ENCODE measurements at places on chromosomes 4 and X.

GRCh38 chr4:7831330-7831729, 108.3 kb downstream of the AFAP1 start:
- peak; percentile 67 for DNase-seq

- no peak for DNase-seq
Measured at GRCh38 chr4:100288161-100288560, 97.9 kb upstream of the DDIT4L start.

GRCh38 chr4:145490361-145490760, 8.7 kb downstream of the SMAD1 start:
- no peak for DNase-seq

- DNase-seq: no peak
Measured at GRCh38 chrX:22533898-22534297, 261.2 kb downstream of the CBLL2 start.

GRCh38 chr4:74038425-74039314, at the start of gene CXCL3:
Gene CXCL3 (minus strand): TSS chr4:74038689. CDS start chr4:74038611, 78 bp downstream.
- no peak for DNase-seq

GRCh38 chrX:91414713-91415112, 19.9 kb upstream of the PABPC5 start:
- DNase-seq: no peak

DNA sequence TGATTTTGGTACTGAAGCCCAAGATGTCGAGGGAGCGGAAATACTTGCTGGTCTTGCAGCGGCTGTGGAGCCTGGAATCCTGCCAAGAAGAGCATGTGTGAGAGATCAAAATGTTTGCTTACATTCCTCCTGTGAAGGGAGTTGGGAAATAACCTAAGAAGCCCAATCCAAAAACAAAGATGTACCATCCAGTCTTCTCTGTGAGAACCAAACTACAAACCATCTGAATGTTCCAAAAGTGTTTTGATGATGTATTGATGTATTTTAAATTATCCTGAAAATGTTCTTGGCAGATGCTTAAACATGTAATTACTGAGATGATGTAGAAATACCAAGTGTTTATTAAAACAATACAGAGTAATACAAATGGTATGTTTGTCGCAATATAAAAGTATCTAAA, 10.1 kb upstream of the ADH1A start:
- DNase-seq: no peak

GRCh38 chr4:181507180-181507835, 735.9 kb upstream of the TENM3 start:
- no peak for DNase-seq

GRCh38 chr4:126627255-126627654, 1005.5 kb upstream of the INTU start:
- DNase-seq: no peak

- DNase-seq: no peak
Measured at GRCh38 chr4:13844740-13845139, 217.2 kb upstream of the BOD1L1 start.

GRCh38 chr4:42881253-42881652, 11.3 kb upstream of the GRXCR1 start:
- DNase-seq: no peak

DNA sequence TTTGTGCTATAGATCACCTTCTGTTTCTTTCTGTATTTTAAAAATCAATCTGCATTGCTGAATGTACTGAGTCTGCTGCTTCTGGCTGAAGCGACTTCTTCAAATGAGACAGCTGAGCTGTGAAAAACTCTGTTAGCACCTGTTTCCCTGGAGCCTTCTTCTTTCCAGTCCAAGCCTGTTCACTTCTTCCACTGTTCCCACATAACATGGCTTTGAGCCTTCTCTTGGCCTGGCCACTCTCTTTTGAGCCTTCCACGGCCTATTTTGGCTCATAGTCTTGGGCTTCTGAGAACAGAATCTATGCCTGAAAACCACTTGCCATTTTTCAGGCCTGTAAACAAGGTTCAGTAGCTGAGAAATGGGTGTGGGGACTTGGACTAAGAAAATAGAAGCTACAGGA, 132.9 kb upstream of the IGFBP7 start:
- no peak for DNase-seq

- no peak for DNase-seq
Measured at GRCh38 chr4:40844261-40844660, 94.5 kb downstream of the NSUN7 start.

GRCh38 chr4:64780664-64781063, 371.4 kb upstream of the TECRL start:
- DNase-seq: no peak

- no peak for DNase-seq
Measured at GRCh38 chrX:106397788-106398538, 213.8 kb upstream of the RADX start.

- no peak for DNase-seq
Measured at GRCh38 chr4:76570141-76570973, 135.3 kb downstream of the SHROOM3 start.

DNA sequence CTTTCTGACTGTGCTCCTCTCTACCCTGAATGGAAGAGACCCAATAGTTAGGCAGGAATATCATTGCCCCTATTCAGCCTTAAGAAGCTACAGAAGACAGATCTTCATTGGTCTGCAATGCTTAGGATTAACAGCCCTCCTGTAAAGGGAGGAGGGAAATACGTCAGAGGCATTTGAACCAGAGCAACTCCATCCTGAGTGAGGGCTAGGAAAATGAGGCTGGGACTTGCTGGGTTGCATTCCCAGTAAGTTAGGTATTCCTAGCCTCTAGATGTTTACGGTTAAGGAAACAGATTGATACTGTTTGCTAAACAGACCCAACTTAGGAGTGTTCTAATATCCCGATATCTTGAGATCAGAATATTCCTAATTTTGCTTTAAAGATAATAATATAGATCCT, 63.5 kb downstream of the PCDH18 start:
- no peak for DNase-seq

- DNase-seq: no peak
Measured at GRCh38 chrX:25531096-25531495, 515.3 kb upstream of the ARX start.

DNA sequence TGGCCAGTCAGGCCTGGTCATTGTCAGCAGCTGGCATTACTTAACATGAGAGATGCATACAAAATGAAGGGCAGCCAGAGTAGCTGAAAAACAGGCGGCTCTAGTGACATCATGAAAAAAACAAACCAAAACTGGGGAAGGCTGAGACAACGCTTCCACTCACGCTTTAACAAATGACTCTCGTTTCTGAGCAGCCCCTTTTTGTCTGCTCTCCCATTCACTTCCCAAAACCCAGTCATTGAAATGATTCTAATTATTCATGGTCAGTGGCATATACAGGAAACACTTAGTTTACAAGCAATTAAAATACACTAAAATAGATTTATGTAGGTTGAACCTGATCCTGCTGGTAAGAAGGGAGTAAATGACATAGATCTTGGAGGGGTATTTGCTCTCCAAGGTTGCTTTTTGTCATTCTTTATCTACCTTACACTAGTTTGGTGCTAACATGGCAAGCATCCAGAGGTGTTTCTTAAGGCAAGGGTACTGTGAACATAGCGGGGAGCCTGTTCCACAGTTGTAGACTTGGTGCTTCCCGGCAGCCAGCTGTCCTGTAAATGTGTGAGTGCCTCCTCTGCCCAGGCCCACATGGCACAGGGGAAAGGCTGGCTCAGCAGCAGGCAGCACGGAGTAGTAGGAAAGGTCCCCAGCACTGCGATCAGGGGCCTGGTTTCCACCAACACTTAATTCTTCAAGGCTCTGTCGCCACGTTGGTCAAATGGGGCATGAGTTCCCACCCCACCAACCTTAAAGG, 61.2 kb upstream of the CITED1 start:
- no peak for DNase-seq

DNA sequence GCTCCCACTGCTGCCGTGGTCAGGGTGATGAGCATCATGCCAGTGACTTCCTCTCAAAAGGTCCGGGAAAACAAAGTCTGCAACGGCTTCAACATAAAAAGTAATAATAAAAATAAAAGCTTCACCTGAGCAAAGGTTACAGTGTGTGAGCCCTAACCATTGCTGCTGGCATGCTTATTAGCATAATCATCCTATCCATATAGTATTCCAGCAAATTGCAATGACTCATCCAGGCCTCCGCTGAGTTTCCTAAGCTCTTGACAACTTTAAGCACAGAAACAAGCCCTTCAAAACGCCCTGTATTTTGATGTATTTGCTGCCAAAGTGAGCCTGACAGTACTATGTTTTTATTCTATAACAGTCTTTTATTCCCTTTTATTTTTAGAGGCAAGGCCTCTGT, 100.5 kb downstream of the AASDH start:
- no peak for DNase-seq

GRCh38 chrX:15418041-15418706, 34.0 kb upstream of the VEGFD start:
- DNase-seq: no peak

DNA sequence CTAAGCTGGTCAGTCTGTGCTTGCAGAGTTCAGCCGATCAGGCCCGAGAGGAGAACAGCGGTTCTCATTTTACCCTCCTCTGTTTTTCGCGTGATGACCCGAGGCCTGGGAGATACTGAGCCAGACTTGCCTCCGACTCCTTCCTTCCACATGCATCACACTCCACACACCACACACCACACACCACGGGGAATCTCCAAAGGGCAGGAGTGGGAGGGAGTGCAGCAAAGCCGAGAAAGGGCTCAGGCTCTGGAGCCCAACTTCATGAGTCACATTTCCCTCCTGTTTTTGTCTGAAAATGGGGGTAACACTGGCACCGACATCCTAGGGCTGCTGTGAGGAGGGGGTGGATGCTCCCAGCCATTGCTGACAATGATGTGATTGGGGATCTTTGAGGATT, 38.9 kb downstream of the TKTL1 start:
- DNase-seq: no peak

GRCh38 chr4:66929748-66930147, 615.6 kb downstream of the CENPC start:
- DNase-seq: no peak

DNA sequence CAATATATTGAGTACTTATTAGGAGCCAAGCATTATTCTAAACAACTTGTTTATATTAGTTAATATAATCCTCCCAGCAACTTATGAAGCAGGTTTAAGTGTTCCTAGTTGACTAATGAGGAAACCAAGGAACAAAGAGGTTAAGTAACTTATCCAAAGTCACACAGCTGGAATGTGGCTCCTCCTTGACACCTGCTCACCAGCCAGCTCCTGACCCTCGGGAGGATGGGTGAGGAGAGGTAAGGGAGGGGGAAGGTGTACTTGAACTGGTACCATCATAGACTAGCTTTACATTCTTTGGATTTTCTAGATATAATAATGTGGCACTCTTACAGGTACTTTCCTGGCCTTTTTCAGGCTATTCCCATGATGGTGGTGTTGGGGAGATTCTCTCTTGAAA, 50.7 kb downstream of the ARHGEF38 start:
- DNase-seq: no peak

DNA sequence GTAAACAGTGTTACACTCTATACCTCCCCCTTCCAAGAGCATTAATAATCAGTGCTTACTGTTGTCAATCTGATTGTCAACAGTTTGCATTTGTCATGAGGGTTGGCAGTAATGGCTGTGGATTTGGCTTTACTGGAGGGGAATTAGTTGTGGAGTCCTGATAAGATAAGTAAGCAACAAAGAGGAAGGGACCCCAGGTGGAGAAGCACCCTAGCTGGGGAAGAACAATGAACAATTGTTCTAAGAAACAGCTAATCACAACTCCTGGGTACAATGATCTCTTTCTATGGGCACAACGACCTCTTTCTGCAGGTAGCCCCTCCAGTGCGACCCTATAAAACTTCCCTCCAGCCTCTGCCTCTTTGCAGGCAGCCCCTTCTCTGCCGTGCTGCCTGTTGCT, 53.2 kb upstream of the CDKN2AIP start:
- no peak for DNase-seq

DNA sequence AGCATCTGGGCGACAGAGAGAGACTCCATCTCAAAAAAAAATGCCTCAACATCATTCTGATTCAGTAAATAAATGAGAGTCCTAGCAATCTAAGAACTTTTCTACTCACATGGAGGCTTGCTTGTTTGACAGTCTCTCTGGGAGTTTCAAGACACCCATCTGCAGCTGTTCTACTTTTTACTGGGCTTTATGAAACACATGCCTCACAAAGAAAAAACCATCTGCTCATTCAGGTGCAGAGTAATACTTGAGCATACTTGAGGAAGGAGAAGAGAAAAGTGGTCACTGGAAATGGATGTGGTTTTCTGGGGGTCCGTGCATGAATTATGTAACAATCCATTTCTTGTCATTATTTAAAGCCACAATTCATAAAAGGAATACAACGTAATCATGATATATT, 87.1 kb upstream of the DDX53 start:
- DNase-seq: no peak

DNA sequence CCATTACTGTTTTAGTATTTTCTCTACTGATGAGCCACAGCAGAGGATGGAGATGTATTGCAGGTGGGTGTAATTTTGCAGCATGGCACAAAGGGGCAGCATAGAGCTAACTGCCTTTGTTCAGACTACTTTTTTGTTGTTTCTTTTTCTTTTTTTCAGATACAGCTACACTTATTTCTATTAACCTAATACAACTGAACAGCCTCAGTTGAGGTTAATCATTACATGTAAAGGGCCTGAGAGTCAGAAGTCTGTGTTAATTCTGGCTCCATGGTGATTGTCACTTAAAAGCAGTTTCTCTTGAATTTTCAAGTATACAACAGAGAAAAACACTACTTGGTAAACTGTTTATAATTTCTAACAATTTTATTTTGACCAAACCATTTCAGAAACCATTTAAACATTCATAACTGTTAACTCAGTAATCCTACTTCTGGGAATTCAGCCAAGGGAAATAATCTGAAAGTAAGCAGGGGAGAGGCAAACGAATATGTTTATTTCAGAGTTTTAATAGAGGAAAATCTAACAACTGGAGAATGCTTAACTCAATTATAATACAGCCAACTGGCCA, 13.9 kb upstream of the PPEF2 start:
- DNase-seq: peak; percentile 32

GRCh38 chrX:153885208-153885787, 675 bp downstream of the L1CAM start:
- DNase-seq: no peak

DNA sequence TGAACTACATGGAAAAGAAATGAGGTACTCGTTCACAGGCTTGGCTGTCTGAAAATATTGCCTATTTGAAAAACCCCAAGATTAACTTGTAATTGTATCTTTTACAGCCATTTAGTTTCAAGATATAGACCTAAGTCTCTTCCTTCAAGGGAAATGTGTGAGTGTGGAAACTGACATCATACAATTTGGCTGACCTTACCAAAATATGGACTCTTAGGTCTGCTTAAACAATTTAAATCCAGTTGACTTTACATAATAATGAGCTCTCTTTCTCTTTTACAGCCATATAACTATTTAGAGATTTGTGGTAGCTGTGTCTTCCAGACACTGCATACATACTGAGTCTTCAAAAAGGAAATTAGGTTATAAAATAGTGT, 186.9 kb downstream of the NR3C2 start:
- DNase-seq: no peak

- DNase-seq: no peak
Measured at GRCh38 chrX:68719181-68719903, 71.9 kb downstream of the STARD8 start.
